ENCODE measurements at places on chromosomes 1 and 21.

DNA sequence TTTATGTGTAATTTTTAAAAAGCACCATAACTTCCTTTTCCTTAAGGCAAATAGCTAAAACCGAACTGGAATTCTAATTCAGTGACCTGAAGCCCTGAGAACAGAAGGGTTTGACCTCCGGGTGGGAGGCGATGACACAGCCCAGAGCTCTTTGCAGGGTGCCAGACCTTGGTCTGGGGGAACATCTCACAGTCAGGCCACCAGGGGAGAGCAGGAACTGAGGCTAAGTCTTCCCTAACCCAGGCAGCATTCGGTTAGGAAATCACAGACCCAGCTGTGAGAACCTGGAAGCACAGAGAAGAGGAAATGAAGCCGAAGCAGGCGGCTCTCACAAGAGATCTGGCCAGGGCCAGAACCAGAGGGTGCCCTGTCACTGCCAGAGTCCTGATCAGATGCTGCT lies 444.8 kb downstream of the TTLL7 start:
- DNase-seq = no peak

DNA sequence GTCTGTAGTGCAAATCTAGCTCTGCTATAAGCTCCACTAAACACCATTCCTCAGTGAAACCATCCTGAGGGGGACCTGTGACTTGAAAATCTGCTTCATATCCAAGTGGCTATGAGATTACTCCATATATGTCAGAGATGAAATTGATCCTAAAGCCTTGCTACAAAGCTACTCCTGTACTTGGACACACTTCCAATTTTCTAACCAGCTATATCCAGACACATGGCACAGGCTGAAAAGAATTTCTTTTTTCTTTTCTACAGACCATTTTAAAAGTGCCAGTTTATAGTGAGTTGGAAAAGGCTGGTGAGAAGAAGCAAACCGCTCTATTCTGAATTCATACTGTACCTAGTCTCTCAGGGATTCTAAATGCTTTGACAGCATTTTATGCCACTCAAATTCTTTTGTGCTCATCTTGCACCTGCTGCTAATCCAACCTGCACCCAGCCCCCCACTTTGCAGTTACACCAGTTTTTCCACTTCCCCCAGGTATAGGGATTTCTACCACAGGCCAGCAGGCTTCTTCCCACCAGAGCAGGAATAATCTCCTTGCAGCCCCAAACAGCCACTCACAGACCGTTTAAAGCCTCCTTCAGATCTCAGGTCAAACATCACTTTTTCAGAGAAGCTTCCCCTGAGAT lies 112.5 kb downstream of the RERE start:
- no peak for DNase-seq

DNA sequence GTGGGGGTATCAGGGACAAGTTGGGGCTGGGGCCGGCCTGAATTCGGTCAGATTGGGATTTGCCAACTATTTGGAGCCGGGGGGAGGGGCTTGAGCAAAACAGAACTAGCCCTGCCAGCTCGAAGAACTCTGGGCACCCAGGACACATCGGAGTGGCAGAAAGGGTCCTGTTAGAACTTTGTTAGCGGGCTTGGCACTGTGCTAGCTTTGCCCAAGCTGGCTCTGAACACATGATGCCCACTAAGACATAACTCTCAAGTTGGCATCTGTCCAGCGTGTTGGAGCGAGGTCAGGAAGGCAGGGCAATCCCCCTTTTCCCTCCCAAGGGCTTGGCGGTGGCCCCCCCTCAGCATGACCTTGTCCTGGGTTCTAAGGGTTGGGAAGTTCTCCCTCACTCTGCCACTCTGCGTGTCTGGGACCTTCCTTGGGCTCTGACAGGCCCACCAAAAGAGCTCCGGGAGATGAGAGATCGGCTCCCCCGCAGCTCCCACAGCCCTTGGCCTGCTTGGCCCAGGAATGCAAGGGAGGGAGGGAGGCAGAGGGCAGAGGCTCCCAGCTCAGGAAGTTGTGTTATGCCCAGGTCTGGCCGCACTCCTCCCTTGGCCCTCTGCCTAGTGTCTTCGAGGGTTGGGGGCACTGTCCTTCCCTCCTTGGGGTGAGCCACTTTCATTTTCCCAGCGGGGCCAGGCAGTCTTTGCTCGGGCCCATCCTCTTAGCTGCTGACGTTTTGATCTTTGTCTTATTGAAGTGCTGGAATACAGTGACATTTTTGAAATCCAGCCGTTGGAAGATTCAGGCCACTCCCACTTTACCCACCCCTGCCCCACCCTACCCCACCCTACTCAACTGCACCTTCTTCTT lies 1.2 kb downstream of the LMNA start:
- no peak for DNase-seq

DNA sequence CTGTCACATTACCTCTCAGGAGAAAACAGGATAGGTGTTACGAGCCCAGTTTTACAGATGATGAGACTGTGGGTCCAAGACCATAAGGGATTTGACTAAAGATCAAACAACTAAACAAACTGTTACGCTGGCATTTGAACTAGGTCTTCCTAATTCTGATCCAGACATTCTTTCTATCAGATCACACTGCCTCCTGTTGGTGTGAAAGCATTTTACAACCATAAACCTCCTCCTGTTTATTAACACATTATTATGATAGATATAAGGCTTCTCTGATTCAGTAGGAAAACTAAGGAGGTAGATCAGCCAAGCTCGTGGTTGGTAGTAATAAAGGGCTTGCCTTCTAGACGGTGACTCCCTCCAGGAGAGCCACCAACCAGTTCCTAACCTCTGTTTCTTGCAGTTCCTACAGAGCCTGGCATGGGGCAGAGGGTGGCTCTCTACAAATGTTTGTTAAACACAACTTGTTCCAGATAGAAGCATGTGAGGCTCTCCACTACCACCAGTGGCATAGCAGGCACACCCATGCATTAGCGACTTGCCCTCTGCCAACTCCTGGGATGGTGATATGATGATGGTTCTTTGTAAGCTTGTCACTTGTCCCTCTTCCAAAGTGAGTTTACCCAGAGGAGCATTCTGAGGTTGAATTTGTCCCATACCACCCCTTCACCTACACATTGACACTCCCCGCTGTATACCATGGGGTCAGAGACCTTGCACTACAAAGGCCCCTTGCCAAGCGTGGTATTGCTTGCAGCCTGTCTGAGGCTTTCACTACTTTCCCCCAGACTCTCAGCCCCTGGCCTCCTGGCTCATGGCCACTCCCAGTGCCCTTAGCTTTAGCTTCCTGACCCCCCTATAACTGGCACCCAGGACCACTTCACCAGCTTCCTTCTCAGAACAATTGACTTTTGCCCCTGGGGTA lies 96.4 kb upstream of the HOOK1 start:
- DNase-seq = no peak

DNA sequence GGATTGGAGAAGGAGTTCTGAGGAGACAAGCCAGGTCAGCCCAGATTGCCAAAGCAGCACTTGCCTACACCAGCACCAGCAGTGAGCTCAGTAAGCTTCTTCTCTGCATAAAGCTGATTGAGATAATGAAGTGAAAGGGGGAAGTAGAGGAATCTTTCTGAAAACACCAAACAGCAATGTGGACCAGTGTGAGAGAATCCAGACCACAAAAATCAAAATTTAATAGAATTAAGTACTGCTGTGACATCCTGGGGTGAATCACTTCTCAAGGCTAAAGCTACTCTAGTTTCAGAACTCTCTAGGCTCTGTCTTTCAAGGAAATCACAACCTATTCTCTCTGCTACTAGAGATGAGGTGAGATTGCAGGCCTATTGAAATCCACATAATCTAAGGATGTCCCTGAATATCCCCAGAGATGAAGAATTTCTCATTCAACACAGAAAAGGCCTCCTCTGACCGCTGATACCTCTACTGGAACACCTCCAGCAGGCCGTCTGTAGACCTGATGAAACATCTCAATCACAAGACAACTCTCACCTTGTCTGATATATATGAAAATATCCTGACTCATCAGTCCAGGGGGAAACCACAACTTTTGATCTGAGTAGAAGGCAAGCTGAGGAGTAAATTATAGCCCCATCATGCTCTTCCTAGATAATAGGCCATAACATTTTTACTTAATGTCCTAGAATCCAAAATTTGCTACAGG lies at the start of gene FCRL4:
FCRL4 (minus strand) TSS at position 127 of the 709 bp plus-strand sequence. CDS start 141 bp downstream, outside the sequence.
- DNase-seq = no peak

GRCh38 chr1:31421371-31422040 lies 8.5 kb downstream of the SERINC2 start:
- DNase-seq = no peak

- peak; percentile 90 for DNase-seq
Observed at GRCh38 chr1:235067396-235068157, 61.1 kb downstream of the TOMM20 start.

GRCh38 chr1:166133276-166133841 lies 33.4 kb downstream of the FAM78B start:
- no peak for DNase-seq

DNA sequence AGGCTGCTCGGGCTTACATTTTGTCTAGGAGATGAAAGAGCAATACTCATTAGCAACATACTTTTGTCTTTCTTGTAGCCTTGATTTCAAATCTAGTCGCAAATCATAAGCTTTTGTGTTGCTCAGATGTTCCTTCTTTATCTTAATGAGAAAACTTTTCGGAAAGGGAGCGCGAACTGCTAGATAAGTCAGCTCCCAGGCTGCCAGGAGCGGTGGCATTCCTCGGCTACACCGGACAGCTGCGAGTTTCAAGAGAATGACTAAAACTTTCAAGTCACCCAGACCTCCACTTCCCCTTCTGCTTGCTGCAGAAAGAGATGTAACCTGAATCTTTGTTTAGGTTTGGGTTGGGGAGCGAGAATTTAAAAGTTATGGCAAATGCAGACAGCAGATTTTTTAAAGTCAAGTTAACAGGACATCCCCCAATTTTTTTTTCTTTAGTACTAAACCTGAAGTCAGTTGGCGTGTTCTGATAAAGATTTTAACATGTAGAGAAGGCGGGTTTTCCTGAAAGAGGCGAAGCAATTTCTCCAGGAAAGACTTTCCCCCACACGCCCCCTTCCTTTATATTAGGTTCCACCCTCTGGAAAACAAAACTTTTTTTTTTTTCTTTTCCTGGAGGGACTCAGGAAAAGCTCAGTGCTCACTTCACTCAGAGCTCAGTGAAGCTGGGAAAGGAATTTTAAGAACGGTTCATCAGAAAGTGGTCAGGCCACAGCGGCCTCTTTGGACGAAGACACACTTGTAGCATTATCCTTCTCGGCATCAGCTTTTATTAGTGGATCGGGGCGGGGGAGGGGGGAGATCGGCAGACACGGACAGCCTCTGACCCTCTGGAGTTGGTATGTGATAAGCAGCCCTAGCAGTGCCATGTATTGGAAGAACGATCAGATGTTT lies at the start of gene LHX8:
LHX8 (plus strand) TSS at position 639 of the 897 bp plus-strand sequence. CDS start 2,227 bp downstream, outside the sequence.
- DNase-seq = no peak

DNA sequence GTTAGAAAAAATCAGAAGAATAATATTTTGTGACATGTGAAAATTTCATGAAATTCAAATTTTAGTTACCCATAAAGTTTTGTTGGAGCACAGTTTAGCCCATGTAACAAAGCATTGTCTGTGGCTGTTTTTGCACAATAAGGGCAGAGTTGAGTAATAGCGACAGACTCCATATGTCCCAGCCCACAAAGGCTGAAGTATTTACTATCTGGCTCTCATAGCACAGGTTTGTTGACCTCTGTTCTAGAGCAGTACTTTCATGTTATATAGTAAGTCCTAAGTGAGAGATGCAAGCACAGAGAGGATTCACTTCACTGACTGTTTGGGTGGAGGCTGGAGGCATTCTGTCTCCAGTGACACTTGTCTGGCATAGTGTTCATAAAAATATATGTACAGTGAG lies 6.8 kb downstream of the LAMC1 start:
- no peak for DNase-seq

Measured in AG08396 (cell line).